ENCODE measurements at places on chromosomes 2 and 18. TPM values are rescaled to one million over a fixed set of nuclear protein-coding genes. Genes with fewer than 3 reads are reported as not detected.

Gene COLEC12
- total RNA-seq = 0.02 TPM

DNA sequence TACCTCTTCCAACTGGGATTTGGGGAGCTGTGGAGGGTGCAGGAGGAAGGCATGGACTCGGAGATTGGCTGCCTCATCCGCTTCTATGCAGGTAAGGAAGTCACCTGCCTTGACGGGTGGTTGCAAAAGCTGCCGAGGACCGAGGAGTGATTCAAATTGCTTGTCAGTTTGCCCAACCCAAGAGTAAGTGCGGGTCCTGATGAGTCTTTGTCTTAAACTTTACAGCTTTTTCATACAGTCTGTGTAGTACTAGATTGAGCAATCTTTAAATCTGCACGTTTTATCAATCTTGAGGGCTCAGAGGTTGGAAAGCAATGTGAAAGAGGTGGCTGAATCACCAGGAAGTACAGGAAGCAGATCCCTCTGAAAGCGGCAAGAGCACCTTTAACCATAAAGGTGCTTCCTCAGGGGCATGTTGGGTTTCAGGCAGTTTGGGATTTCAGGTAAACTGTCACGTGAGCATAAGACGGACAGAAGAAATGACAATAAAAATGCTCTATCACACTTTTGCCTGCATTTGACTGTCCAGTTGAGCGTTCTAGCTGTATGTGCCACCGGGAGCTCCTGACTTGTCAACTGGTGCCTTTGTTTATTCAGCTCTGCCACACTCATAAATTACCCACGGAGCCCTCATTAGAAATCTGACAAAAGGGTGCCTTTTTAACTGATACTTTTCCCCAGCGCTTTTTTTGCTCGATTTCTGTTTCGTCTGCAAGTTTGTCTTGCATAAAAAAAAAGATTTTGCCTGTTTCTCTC lies 2.0 kb downstream of the PHLPP1 start:
- DNase-seq = peak; percentile 21

DNA sequence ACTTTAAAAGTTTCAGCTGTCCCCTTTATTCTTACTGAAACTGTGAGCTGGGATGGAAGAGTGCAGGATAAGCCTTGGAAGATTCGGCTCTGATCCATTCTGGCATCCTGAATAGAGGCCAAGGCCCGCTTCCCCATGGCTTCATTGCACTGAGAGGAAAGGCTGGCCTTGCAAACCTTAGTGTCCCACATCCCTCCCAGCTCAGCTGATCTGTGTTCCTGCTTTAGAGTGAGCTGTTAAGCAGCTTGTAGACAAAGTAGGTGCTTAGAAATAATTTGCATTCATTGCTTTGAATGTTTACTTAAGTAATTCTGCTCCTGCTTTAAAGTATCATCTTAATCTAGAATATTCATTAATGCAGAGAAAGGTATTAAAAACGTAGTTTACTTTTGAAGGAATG lies 169.6 kb upstream of the BOD1L2 start:
- no peak for DNase-seq

GRCh38 chr2:9222239-9222892 lies 15.8 kb downstream of the ASAP2 start:
- no peak for DNase-seq

DNA sequence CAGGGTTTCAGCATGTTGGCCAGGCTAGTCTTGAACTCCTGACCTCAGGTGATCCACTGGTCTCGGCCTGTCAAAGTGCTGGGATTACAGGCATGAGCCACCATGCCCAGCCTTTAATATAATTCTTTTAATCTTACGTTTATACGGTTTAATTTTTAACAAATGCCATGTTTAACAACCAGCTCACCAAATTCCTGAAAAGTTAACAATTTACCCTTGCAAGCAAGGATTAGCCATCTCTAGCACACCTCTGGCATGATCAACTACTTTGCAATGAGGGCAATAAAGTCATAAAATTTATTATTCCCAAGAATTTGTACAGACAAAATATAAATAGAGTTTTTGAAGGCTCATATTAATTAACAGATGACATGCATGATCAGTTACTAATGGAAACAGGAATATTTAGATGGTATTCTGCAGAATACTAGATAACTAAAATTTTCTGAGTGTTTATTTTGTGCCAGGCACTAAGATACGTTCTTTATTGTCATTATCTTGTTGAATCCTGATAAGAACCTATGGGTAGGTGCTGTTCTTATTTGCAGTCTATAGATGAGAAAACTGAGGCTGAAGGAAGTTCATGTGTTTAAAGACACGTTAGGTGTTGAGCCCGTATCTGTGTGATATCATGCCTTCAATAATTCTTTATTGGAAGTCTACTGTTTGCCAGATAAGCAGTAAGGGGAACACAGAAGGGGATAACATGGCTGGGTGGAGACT lies 190.1 kb downstream of the CDCA7 start:
- DNase-seq = no peak

GRCh38 chr2:227004482-227004881 lies 159.5 kb downstream of the COL4A4 start:
- no peak for DNase-seq

DNA sequence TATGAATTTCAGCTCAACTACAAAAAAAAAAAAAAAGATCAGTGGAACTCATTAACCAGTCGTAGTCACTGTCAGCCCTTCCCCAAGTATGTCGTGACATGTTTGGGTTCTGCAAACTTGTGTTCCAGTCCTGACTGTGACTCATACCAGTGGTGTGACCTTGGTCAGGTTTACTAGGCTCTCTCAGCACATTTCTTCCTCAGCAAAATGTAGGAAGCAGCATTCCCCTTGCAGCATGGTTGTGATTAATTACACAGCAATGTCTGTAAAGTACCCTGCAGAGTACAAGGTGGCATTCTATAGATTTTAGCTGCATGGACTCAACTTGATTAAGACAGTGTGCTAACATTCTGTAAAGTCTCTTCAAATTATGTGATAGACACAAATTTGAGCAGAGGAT lies 156.9 kb downstream of the LAMA1 start:
- peak; percentile 32 for DNase-seq

DNA sequence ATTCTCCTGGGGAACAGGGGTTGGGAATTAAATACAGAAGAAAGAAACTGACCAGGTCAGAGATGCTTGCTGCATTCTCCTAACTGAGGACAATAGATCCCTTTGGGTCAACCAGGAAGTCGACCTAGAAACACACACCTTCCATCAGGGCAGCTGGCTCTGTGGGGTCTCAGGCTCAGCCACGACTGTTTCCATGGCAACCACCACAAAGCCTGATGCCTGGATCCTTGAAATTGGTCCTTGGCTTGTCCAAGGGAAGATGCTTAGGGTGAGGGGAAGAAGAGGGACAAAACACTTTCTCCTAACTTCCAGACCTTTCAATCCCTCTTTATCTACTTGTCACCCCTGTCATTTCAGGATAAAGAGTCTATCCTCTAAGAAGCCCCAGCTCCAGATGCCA lies 194.4 kb downstream of the ALK start:
- DNase-seq = no peak

DNA sequence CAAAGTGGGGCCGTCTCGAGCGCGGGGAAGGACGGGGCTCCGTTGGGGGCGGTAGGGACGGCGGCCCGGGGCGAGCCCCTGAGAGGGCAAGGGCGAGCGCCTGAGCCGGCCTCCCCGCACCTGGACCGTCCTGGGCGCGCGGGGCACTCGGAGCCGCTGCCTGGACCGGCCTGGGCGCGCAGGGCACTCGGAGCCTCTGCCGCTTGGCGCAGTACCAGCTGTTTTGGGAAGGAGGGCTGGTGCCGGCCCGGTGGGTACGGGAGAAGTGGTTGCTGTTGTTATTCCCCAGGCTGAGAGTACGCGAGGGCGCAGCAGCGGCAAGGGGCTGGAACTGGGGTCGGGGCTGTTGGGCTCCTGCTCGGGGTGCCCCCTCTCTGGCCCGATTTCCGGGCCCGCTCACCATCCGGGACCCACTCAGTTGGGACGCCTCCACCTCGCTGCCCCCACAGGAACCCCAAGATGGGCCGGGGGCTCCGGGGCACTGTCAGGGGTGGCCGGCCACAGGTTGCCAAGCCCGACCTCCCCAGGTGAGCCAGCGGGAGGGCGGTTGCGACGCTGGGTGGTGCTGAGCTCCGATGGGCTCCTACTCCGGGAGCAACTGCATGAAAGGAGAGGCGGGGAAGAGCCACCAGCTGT lies 579 bp downstream of the ARHGEF4 start:
- no peak for DNase-seq

GRCh38 chr2:171789956-171790355 lies 102.7 kb downstream of the DYNC1I2 start:
- no peak for DNase-seq

DNA sequence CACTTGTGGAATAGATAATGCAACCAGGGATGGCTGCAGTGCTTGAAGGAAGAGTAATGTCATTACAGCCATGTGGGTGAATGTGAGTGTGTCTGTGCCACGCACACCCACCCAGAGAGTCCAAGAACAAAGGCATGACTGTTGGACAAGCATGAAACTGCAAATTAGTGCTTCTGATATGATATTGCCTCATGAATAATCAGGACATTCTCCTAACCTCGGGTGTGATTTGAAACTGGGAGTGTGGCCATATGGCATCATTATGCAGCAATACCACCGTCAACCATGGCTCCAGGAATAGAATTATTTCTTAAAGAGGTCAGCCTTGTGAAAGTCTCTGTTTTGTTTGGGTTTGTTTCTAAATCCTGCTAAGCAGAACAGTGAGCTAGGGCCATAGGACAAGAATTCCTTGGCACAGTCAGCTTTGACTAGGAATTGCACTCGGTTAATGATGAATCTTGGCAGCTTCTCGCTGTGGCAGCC lies 678.0 kb upstream of the RAB6C start:
- no peak for DNase-seq

DNA sequence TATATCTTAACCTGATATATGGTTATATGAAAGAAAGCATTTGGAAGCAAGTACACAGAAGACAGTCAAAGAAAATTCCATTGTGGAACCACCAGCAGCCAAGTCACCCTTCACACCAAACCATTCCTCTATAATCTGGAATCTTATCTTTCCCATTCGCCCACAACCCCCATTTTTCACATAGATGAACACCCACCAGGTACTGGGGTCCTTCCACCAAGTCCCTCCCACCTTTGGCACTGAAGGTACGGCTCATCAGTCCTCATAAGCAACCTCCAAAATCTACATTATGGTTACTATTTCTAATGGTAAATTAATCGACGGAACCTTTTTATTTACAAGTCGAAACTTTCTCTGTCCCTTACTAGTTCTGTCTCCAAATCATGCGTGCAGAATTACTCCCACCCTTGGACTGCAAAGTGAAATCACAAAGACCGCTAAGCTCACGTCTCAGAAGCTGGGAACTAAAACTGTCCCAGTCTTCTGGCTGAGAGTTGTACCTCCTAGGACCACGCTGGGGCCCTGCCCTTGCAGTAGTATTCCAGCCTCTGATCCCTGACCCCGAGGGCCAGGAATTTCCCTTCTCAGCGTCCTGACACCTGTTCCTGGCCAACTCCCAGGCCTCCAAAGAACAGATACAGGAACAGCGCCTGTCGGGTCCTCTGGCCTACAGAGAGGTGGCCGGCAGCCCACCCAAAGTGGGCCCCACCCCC lies 702 bp downstream of the OLA1 start:
- peak; percentile 27 for DNase-seq

DNA sequence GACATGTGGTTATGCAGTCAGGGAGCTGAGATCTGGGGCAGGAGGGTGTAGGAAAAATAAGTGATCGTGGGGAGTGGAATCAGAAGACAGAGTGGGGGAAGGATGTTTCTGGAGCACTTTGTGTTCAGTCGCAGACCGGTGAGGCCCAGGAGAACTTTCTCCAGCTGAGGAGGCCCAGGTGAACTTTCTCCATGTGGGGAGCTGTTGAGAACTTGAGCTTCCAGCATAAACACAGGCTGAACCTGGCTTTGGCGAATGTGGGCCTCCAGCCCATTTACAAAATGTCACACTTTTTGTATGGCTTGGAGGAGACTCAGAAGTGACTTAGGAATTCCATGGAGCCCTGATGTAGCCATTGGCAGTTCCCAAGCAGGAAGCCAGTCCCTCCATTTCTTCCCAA lies 108.5 kb downstream of the VAPA start:
- DNase-seq = no peak

Gene IL1F10
- total RNA-seq = not detected

DNA sequence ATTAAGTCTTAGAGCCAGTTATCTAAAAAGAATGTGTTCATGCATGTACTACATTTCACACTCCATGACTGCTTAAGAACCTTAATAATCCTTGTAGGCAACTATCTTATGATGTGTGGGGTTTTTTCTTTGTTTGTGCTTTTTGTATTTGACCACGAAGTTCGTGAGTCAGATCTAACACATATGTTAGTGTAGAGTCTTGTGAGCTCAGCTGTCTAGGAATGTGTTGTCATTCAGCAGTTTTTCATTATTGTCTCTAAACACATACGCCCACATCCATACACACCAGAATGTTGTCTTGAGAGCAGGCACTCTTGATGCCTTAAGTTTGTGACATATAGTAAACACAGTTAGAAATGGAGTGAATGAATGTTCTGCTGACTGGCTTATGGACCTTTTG lies 38.4 kb downstream of the CAB39 start:
- no peak for DNase-seq

Measured in A172 (cell line).